RCC 7860 (cell line): ENCODE measurements at places on chromosomes 16 and 17.

GRCh38 chr17:50647187-50647586 is 12.5 kb downstream of the ABCC3 start:
- DNase-seq = no peak

GRCh38 chr16:48494742-48495141 is 109.5 kb upstream of the SIAH1 start:
- DNase-seq = no peak

DNA sequence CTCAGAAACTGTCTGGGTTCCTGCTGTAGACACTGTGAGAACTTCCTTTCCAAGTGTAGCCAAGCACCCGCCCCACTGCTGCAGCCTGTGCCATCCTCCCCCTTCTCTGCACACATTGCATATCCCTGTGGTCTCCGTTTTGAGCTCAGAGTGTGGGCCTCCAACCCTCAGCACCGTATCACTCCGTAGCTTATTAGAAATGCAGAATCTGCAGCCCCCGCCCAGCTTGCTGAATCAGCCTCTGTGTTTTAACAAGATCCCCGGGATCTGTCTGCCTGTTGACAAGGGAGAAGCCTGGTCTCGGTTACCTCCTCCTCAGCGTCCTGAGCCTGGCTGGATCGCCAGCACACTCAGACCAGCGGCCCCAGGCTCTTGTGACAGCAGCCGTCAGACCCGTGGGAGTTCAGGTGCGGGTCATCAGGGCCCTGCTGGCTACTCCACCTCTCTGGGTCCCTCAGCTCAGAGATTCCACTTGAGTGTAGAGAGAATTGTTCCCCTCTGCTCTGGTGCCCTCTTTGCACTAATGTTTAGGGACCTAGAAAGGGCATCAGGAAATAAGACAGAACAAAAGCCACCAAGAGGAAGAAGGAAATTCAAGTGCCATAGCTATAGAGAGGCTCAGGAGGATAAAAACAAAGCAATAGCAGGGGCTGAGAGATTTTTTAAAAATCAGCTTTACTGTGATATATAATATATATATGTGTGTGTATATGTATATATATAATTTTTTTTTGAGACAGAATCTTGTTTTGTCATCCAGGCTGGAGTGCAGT is 92.3 kb downstream of the PITPNC1 start:
- DNase-seq = no peak

DNA sequence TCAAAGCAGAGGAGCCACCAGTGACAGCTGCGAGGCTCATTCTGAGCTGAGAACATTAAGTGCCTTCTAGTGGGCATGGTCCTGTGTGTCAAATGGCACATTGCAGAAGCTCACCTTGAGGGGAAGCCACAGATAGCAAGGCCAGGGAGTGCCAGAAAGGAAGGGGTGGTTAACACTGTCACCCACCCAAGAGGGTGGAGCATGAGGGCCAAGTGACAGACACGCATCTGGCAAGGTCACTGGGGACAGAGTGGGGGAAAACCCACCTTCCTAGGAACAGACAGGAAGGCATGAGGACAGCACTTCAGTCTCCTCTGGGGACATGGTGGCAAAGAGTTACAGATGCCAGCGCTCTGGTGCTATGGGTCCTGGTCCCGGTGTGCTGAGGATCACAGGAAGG is 22.1 kb downstream of the NUBP1 start:
- DNase-seq = no peak

DNA sequence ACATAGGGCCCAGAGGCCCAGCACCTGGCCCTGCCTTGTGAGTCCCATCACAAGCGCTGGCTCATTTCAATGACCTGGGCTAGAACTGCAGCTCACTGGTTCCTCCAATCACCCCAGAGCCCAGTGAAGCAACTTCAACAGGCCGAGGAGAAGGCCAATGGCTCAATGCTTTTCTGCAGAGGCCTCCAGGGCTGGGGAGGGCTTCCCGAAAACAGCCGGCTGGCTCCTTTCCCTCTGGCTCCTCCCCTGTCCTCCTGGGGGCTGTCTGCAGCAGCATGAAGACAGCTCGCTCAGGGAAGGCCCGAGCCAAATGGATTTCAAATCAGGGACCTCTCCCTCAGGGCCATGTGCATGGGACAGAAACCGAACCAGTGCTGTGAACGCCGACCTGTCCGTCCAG is 121.6 kb downstream of the ZNF423 start:
- no peak for DNase-seq

- DNase-seq = no peak
These were observed 6.2 kb downstream of the PSMD12 start for GRCh38 chr17:67359960-67360791.

DNA sequence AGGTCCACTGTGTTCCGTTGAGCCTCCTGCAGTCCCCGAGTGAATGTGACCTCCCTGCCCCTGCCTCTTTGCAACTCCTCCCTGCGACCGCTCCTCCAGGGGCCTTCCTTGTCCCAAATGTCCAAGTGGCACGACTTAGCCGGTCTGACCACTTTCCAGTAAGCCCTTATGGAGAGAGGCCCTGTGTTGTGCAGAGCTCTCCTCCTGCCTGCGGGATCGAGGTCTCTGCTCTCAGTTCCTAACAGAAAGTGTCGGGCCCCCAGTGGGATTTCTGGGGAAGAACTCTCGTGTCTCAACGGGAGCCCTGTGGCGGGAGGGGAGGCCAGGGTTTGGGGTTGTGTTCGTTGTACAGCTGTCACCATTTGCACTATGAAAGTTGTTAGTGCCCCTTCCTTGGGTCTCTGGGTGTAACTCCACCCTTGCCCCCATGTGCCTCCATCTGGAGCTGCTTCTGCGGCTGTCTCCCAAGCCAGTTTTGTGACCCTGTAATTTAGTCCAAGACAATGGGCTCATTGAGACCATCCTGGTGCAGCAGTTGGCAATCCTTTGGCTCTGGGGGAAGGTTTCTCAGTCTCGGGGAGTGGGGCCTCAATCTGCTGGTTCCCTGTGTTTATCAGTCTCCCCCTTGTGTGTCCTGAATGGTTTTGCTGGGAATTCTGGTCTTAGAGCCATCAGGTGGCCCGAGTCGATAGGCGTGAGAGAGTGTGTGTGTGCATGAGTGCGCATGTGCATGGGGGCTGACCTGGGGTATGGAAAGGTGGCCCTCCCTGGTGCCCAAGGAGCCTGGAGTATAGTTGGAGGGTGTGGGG is 234.5 kb downstream of the SEC14L1 start:
- DNase-seq = no peak

- DNase-seq = no peak
These were observed 140.0 kb upstream of the IRX6 start for GRCh38 chr16:55184052-55184451.

- no peak for DNase-seq
These were observed 1.8 kb downstream of the TMEM95 start for GRCh38 chr17:7356756-7357155.

GRCh38 chr17:22469941-22470340 is 777.6 kb downstream of the KCNJ18 start:
- DNase-seq = no peak

- DNase-seq = no peak
These were observed 16.0 kb downstream of the MRC2 start for GRCh38 chr17:62643496-62643895.

- DNase-seq = no peak
These were observed 59.1 kb downstream of the OTOA start for GRCh38 chr16:21722771-21723455.

DNA sequence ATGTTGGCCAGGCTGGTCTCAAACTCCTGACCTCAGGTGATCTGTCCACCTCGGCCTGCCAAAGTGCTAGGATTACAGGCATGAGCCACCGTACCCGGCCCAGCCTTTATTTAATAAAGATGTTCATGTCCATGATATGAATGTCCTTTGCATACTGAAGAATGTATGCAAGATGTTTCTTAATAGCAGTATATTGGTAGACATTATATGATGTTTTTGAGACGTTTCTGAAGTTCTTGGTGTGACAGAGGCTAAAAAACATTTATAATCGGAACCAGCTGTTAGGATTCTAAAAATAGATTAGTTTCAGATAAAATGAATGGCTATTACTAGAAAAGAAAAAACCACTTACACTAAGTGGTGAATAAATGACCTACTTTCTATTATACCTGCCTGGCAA is 11.8 kb downstream of the PDZD9 start:
- no peak for DNase-seq

- DNase-seq = no peak
These were observed 3.6 kb downstream of the SCNN1G start for GRCh38 chr16:23186171-23186570.

DNA sequence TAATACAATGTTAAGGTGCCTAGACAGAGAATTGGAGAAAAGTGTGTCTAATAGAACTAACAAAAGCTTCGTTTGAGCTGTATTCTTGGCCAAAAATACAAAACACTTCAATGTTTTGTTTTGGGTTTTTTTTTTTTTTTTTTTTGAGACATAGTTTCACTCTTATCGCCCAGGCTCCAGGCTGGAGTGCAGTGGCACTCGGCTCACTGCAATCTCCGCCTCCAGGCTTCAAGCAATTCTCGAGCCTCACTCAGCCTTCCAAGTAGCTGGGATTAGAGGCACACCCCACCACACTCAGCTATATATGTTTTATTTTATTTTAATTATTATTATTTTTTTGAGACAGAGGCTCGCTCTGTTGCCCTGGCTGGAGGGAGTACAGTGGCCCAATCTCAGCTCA is 38.3 kb upstream of the CARMIL2 start:
- DNase-seq = no peak

GRCh38 chr17:28744972-28745785 is 1.4 kb downstream of the TRAF4 start:
- DNase-seq = peak; percentile 37

DNA sequence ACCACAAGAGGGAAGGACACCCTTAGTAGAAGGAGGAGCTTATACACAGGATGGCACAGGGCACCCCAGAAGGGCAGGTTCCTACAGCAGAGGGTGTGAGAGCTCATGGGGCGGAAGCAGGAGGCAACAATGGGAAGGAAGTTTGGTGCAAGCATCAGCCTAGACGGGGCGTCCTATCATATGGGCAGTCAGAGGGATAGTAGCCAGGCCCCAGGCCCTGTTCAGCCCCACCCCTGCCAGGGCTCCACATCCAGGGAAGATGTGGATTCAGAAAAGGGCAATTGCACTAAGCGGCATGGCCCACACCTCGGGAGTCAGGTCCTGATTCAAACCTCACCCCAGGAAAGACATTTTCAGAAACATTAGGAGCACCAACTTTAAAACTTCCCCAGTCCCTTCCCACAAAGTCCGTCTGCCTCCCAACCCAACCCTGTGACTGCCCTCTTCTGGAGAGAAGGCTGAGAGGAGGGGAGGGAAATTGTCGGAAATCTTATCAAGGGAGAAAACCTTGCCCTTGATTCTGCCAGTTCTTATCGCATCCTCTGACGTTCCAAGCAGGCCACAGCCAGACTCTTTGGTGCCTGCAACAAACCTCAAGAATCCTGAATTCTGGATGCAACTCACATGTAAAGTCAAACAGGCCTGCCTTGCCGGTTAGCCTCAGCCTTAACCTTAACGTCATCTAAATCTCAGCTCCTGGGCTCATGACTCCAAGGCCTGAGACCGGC is 198.8 kb upstream of the CDH5 start:
- DNase-seq = no peak

GRCh38 chr17:74317071-74317470 is 9.0 kb upstream of the KIF19 start:
- DNase-seq = no peak

DNA sequence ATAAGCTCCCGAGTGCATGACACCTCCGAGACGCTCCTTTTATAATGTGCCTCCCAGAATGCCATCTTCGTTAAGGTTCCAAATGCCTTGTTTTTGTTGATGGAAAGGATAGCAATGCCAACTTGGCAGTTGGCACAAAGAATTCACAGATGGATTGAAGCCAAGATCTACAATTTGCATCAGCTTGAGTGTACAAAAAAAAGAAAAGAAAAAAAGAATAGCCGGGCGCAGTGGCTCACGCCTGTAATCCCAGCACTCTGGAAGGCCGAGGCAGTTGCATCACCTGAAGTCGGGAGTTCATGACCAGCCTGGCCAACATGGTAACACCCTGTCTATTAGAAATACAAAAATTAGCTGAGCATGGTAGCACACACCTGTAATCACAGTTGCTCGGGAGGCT is 7.6 kb downstream of the TBC1D16 start:
- no peak for DNase-seq

DNA sequence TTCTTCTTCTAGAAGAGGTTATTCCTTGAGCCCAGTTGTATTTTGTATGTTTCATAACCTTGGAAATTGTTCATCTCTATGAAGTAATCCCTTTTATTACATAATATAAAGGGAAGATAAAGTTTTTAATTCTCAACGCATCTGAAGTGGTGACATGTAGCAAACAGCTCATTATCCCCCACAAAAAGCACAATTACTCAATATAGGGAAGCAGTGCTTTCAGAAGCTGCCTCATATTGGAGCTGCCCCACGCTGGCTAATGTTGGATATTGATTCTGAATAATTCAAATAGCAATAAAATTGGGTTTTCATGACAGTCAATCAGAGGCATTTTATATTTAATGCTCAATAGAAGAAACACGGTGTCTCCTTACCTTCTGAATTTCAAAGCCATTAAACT is 604.3 kb upstream of the RBFOX1 start:
- no peak for DNase-seq

GRCh38 chr17:1724869-1725641 is 551 bp downstream of the WDR81 start:
- DNase-seq = no peak

GRCh38 chr17:77497578-77497934 is 356.8 kb downstream of the SEC14L1 start:
- no peak for DNase-seq

DNA sequence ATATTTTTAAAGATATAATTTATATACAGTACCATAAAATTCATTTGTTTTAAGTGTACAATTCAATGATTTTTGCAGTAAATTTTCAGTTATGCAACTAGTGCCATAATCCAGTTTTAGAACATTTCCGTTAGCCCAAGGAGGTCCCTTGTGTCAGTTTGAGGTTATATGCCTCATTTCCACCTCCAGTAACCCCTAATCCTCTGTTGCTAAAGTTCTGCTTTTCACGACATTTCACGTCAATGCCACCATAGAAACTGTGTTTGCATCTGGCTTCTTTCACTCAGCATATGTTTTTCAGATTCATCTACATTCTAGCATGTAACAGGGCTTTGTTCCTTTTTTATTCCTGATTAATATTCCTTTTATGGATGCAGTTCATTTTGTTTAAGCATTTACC is 42.4 kb upstream of the NUDT7 start:
- no peak for DNase-seq

GRCh38 chr17:72361892-72362291 is 241.1 kb downstream of the SOX9 start:
- DNase-seq = peak; percentile 77

DNA sequence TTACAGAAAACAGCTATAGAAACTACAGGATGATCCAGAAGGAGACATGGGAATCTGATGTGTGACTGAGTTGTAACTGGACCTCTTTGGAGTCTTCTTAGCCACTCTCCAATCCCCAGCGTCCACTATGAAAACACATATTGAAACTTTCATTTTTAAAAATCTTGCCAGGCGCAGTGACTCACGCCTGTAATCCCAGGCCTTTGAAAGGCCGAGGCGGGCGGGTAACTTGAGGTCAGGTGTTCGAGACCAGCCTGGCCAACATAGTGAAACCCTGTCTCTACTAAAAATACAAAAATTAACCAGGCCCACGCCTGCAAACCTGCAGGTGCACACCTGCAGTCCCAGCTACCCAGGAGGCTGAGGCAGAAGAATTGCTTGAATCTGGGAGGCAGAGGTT is 53.3 kb downstream of the HIC1 start:
- no peak for DNase-seq
